Pulmonary artery endothelial cell (primary cell): ENCODE measurements at places on chromosomes 7 and 10. TPM values are rescaled to one million over a fixed set of nuclear protein-coding genes. Genes with fewer than 3 reads are reported as not detected.

GRCh38 chr7:107122486-107122911 is 46.3 kb upstream of the HBP1 start:
- DNase-seq = no peak

DNA sequence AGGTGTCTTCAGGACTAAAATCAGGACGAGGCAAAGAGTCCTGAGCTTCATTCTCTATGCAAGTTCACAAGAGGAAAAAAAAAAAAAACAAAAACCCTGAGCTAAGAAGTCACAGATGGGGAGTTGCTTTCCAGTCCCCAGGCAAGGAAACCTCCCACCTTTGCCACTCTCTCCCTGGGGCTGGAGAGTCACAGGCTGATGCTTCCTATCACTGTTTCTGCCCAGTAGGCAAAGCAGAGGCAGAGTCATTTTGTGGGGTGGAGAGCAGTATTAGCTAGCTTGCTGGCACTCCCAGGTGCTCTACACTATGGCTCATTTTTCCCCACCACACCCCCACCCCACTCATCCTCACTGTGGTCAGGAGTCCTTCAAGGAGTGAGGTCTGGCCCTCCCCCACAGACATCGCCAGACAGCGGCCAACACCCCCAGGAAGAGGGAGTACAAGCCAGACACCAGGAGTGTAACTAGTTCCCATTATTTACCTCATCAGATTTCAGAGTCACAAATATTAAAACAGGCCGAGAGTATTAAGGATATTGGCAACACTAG is 34.6 kb upstream of the UNC5B start:
- DNase-seq = no peak

DNA sequence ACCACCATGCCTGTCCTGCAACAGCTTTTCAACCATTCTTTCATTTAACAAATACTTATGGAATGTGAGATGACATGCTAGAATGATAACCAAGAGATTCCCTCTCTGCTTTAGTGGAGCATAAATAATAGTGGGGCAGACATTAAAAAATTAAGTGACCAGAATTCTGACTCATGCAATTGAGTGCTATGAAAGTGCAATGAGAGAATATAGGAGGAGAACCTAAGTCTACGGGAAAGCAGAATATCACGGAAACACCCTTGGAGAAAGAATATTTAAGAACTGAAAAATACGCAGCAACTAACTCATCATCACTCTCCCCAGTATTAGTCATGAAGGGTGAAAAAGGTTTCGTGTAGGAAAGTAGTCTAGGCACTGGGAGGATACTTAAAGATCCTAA is 7.1 kb downstream of the KIF5B start:
- DNase-seq = no peak

GRCh38 chr10:76559892-76560220 is 1077.8 kb downstream of the KCNMA1 start:
- no peak for DNase-seq

DNA sequence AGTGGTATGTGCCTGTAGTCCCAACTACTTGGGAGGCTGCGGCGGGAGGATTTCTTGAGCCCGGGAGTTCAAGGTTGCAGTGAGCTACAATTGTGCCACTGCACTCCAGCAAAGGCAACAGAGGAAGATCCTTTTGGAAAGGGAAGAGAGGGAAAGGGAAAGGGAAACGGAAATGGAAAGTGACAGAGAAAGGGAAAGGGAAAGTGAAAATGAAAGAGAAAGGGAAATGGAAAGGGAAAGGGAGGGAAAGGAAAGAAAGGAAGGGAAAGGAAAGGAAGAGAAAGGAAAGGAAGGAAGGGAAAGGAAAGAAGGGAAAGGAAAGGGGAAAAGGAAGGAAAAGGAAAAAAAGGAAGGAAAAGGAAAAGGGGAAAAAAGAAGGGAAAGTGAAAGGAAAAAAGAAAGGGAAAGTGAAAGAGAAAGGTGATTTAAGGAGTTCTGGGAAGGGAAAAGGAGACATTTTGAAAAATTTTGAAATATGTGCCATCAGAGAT is 2.3 kb upstream of the ZC3HAV1 start:
- no peak for DNase-seq

DNA sequence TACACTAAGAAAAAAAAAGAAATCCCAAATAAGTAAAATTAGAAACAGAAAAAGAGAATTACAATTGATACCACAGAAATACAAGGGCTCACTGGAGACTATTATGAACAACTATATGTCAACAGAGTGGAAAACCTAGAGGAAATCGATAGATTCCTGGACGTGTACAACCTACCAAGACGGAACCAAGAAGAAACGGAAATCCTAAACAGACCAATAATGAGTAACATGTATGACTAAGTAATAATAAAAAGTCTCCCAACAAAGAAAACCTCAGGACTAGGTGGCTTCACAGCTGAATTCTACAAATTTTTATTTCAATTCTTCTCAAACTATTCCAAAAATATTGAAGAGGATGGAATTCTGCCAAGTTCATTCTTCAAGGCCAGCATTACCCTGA is 13.9 kb downstream of the DIP2C start:
- DNase-seq = no peak

DNA sequence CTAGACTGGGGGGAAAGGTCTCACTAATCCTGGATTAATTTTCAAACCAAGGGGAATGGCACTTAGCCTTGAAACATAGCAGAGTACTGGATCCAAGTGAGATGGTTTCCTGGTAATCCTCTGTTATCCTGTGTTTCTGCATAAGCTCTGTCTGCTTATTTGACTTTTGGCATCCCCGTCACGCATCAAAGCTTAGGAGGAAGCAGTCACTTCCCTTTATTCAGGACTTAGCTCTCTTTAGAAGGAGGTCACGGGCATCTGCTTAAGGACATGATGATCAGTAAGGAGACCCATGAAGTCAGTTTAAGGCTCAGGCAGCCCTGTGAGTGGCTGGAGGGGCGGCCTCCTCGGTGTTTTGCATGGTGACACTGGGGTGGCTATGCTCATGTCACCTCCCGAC is 30.0 kb downstream of the TSPAN15 start:
- peak; percentile 57 for DNase-seq

DNA sequence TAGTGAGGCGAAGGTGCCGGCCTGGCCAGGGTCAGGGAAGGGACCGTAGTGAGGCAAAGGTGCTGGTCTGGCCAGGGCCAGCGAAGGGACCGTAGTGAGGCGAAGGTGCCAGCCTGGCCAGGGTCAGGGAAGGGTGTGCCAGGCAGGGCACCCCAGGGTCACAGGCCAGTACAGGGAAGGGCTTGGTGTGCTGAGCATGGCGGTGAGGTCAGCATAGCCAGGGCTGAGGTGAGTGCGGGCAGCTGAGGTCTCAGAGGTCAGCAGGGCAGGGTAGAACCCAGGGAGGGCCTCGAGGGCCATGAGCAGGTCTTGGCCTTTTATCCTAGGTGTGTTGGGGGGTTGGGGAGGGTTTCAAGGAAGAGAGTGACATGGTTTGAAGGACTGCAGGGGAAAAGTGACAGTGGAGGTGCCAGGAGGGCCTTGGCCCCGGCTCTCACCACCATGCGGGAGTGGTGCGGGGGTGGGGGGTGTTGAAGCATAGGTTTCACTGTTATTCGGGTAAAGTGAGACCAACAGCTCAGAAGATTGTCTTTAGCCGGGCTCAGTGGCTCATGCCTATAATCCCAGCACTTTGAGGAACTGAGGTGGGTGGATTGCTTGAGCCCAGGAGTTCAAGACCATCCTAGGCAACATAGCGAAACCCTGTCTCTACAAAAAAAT is 93.3 kb downstream of the CHST15 start:
- DNase-seq = no peak

GRCh38 chr7:145753004-145753403 is 363.6 kb upstream of the CNTNAP2 start:
- DNase-seq = no peak

DNA sequence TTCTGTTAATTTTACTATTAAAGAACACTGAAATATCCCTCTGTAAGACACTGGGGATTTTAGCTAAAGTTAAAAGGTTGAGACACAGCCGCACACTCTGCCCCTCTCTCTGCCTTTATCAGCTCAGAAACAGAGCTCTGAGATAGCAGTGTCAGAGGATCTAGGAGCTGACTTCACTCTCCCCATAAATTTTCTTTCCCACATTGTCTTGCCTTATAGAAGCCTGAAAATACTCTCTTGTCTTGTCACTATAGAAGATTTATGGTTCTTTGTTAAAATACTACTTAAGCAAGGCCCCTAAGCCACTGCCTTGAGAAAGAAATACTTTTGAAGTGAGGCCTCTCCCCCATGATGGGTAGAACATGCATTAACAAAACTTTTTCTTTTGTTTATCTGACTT is 105.7 kb upstream of the C10orf90 start:
- no peak for DNase-seq

DNA sequence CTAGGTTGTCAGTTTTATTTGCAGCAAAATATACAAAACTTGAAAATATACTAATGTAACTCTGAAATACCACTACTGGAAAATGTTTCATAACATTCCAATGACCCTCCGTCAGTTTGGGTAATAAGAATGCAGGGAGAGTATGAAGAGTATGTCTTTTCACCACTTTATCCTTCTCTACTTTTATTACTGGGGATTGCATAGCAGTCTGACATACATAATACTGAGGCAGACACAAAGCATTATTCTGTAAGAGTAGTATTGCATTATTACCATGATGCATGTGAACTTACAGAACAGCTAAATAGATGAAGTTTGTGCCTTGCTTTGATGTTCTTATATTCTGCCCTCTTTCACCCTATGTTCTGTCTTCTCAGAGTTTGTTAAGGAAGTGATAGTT is 151.8 kb upstream of the TPK1 start:
- no peak for DNase-seq

DNA sequence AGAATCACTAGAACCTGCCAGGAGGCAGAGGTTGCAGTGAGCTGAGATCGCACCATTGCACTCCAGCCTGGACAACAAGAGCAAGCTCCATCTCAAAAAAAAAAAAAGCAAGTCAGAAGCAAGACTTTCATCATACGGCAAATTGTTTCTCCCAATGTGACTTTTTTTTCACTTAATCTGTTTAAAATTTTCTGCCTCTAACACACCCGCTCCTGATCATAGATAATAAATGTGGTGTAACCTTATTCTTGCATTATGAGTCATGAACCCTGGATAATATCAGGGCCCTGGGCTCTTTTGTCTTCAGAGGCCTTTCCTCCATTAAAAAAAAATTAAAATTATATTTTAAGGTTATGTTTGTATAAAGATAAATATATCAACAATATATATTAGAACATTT is 111.4 kb upstream of the JCAD start:
- no peak for DNase-seq

DNA sequence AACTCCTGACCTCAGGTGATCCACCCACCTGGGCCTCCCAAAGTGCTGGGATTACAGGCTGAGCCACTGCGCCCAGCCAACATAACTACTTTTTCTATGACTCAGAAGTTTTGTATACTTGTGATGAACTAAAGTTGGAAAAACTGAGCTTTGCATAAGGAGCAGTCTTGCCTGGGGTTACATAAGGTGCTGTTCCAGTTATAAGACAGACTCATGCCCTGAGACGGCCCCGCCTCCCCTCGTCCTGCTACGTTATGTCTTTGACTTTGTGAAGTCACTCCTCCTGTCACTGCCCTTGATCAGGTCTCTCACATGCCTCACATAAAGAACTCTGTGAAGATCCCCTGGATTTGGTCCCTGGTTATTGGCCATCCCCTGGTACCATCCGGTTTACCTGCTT is 40.4 kb upstream of the OPN4 start:
- no peak for DNase-seq

DNA sequence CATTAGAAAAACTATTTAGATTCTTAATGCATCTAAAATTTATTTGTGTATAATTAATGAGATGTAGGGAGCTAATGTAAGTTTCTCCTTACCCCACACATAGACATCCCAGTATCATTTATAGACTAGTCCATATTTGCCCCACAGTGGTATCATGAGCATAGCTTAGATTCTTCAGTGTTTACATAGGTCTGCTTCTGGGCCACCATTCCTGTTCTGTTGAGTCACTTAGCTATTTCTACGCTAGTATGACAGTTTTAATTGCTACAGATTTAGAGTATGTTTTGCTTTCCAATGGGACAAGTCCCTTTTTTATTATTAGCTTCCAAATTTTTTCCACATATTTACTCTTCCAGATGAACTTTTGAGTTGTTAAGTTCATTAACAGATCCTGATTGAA is 69.4 kb downstream of the MCMBP start:
- DNase-seq = no peak

TMEM176B gene
- not detected in 2 replicates for total RNA-seq

TMEM178B gene
- 0.07 TPM in 1 of 2 replicates, not detected in the other for total RNA-seq

NXPH1 gene
- total RNA-seq = not detected in 2 replicates
